ENCODE measurements at places on chromosomes 1 and 21. TPM values are rescaled to one million over a fixed set of nuclear protein-coding genes. Genes with fewer than 3 reads are reported as not detected.

The C8A gene
- total RNA-seq, result 0.77 TPM

The C1orf185 gene
- not detected for total RNA-seq

The OR2L3 gene
- total RNA-seq, result not detected

The KRTAP27-1 gene
- not detected for total RNA-seq

The PSMA5 gene
- total RNA-seq, result 71.4 TPM
